ENCODE measurements at places on chromosomes 7 and 10. TPM values are rescaled to one million over a fixed set of nuclear protein-coding genes. Genes with fewer than 3 reads are reported as not detected.

GRCh38 chr10:46304062-46304461 lies 17.3 kb downstream of the ANTXRL start:
- no peaks in the 10 kb centered on the region for H3K36me3 ChIP-seq
- H3K27ac ChIP-seq = no peak overlapping the region
- no peak overlapping the region for H3K4me3 ChIP-seq
- 0 out of 2 replicates have a peak, but pooled peaks cover 4% of the 10 kb centered on the region for H3K27me3 ChIP-seq
- H3K4me1 ChIP-seq = no peaks in the 10 kb centered on the region

ALOX5 gene
- polyA plus RNA-seq = not detected

POLL gene
- polyA plus RNA-seq = 11.5 TPM

CLRN3 gene
- not detected for polyA plus RNA-seq

CTAGE4 gene
- polyA plus RNA-seq = 1.0 TPM

DNA sequence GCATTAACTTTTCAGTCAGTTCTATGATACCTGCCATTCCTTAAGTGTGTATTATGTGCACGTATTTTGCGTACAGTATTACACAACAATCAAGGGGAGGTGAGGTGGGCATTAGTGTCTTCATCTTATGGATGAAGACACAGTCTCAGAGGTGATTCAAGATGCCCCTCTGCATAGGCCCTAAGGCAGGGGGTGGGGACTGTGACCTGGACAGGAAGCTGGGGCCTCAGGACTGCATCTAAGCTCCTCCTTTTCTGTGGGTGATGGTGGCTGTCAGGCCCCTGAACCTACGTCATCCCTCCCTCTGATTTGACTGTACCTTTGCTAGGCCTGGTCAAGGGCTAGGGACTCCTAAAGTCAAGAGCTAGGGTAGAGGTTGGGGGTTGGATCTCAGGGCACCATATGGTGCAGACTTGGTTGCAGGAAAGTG lies 38.9 kb downstream of the HK1 start:
- H3K27me3 ChIP-seq = no peaks in the 10 kb centered on the region
- H3K4me1 ChIP-seq = peaks cover 33% of the 10 kb centered on the region
- H3K36me3 ChIP-seq = no peaks in the 10 kb centered on the region
- H3K27ac ChIP-seq = no peak overlapping the region
- DNase-seq = no peak

DNA sequence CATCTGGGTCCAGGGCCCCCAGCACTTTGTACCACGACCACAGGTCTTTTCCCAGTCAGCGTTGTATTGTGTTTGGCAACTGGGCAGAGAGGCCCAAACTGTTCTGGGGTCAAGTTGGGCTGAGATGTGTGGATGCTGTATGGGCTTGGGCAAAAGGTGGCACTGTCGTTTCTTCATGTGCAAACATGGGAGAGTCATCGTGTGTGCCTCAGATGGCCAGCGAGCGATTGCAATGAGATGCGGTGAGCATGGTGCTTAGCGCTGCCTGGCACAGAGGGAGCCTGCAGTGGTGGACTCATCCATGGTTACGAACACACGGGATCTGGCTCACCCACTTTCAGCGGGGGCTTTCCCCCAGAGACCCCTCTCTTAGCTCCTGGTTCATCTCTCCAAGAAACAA lies 120.4 kb upstream of the SORCS3 start:
- no peaks in the 10 kb centered on the region for H3K36me3 ChIP-seq
- no peak for DNase-seq
- H3K4me1 ChIP-seq = no peaks in the 10 kb centered on the region
- no peaks in the 10 kb centered on the region for H3K27me3 ChIP-seq
- no peak overlapping the region for H3K27ac ChIP-seq

All from GM23248 (cell line).